Smooth muscle cell of the pulmonary artery (primary cell): ENCODE measurements at places on chromosomes 13 and 19. TPM values are rescaled to one million over a fixed set of nuclear protein-coding genes. Genes with fewer than 3 reads are reported as not detected.

Gene HPN
- total RNA-seq, result 0.07 TPM in 1 of 2 replicates, not detected in the other

Gene ZNF274
- total RNA-seq, result 20.6 and 22.4 TPM in 2 replicates

Gene NLRP7
- not detected in 2 replicates for total RNA-seq

Gene OXGR1
- not detected in 2 replicates for total RNA-seq

Gene ADGRE1
- not detected in 2 replicates for total RNA-seq

Gene BORA
- 2.3 and 2.8 TPM in 2 replicates for total RNA-seq

Gene CC2D1A
- 12.2 and 15.5 TPM in 2 replicates for total RNA-seq

Gene KANK3
- 0.17 and 0.26 TPM in 2 replicates for total RNA-seq

Gene ZNF136
- 6.6 and 7.4 TPM in 2 replicates for total RNA-seq

Gene GJB2
- total RNA-seq, result 0.07 TPM in 2 replicates

Gene ZNF837
- total RNA-seq, result 1.4 and 1.9 TPM in 2 replicates

Gene EFNA2
- total RNA-seq, result not detected in 2 replicates

Gene LGALS4
- total RNA-seq, result not detected in 2 replicates

Gene PNMA8C
- 0.39 and 0.50 TPM in 2 replicates for total RNA-seq

Gene FFAR1
- not detected in 2 replicates for total RNA-seq
